ENCODE measurements at places on chromosomes 4 and X.

- no peak for DNase-seq
These were observed 33.0 kb upstream of the CXCL8 start for GRCh38 chr4:73707269-73707875.

DNA sequence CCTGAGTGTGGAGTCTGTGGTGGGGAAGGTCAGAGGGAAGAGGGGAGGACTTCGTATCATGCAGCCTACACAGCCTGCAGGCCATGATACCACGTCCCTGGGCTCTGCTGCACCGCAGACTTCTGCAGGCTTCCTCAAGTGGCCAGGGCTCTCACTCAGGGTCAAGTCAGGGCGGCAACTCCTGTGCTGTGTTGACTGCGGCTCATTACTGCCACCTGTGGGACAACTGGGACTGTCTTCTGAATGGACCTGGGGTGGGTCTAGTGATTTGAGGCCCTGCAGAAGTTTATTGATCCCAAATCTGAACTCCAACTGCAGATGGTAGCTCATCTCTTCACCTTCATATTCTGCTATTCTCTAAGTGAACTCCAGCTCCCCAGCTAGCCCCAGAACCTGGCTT, 167.1 kb downstream of the NSUN7 start:
- no peak for DNase-seq

DNA sequence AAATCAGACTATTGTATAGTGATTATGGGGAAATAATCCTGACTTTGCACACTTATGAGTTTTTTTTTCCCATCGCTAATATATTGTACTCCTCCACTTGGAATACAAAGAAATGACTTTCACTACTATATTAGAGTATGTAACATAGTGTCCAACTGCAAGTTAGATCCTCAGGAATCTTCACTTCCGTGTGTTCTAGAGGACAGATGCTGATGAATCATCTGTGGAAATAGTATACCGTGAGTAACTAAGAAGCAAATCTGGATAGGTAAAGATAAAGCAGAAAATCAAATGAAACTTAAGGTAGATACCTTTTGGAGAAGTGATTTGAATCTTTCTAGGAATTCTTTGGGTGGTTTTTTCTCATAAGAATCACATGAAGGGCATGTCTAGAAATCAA, 8.3 kb downstream of the IL21 start:
- no peak for DNase-seq

DNA sequence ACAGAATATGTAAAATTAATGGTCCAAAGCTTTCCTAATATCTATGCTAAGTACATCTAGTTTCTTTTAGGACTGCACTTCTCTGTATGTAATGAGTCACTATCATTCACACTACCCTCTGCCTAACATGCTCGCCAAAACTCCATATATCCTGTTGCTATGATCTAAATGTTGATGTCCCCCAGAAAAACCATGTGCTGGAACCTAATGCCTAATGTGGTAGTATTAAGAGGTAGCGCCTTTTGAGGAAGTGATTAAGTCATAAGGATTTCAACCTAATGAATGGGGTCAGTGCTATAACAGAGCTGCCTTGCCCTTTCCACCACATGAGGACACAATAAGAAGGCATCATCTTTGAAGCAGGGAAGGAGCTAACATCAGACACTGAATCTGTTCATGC, 34.9 kb upstream of the NFKB1 start:
- DNase-seq, result peak; percentile 29

DNA sequence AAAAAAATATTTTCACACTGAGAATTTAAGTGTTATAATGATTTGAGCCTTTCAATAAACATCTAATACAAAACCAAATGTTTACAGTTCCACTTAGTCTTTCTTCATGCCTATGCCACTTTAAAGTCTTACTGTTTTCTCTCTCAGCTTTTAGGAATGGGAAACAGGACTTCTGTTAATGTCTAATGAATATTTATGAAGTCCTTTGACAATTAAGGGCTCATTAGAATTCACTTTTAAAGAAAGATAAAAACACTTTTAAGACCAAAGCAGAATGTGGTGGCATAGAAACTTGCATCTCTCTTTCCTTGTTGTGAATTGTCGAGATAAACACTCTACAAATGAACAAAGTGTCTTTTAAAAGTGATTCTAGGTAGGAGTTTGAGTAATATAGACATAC, 315.9 kb downstream of the BMPR1B start:
- no peak for DNase-seq

DNA sequence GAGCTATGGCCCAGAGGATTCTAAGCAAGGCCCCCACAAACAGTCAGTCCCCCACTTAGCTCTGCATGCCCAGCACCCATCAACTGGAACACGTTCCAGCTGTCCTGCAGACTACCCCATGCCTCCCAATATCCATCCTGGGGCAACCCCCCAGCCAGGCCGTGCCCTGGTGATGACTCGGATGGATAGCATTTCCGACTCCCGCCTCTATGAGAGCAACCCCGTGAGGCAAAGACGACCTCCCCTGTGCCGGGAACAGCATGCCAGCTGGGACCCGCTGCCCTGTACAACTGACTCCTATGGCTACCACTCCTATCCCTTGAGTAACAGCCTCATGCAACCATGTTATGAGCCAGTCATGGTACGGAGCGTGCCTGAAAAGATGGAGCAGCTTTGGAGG, 32.0 kb downstream of the LAS1L start:
- no peak for DNase-seq

DNA sequence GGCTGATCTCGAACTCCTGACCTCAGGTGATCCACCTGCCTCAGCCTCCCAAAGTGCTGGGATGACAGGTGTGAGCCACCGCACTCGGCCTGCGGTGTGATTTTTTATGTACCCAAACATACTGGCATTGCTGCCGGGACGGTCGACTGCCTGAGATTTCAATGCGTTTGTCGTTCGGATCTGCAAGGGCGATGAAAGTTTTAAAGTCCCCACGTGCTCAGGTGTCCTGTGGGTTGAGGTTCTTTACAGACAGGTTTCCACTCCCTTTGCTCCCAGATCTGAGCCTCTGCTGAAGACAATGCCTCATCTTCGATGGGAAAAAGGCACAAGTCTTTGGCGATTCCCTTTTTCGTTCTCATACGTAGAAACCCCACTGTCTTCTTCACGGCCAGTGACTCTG, 78.1 kb upstream of the SHOX start:
- no peak for DNase-seq

- no peak for DNase-seq
These were observed 5.7 kb downstream of the ARHGAP10 start for GRCh38 chr4:147737623-147738022.

- DNase-seq, result no peak
These were observed 152.8 kb upstream of the ARSJ start for GRCh38 chr4:114132199-114132598.

- no peak for DNase-seq
These were observed 4.5 kb upstream of the RHOH start for GRCh38 chr4:40192114-40193015.

- no peak for DNase-seq
These were observed 229.6 kb upstream of the DIAPH2 start for GRCh38 chrX:96455078-96455477.

DNA sequence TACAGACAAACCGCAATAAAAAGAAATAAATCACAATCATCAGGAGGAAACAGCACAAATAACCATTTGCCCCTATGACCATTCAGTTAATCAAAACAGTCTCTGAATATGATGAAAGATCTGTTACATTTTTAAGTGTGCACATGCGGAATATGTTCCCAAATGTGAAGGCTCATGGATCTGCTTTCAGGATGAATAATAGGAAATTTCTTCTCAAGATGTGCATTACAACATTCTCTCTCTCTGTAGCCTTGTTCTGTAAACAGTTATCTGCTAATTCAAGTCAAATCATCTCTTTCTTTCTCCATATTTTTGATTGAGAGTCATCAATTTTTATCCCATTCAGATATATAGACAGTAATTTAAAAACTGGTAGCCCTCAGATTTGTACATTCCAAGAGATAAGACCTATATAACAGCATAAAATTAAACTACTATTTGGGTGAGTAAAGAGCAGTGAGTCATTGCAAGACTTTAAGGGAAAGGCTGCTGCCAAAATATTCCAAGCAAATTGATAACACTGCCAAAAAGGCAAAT, 433.9 kb upstream of the ATOH1 start:
- DNase-seq, result peak; percentile 2

- DNase-seq, result no peak
These were observed 2.5 kb downstream of the FGF5 start for GRCh38 chr4:80268936-80269335.

DNA sequence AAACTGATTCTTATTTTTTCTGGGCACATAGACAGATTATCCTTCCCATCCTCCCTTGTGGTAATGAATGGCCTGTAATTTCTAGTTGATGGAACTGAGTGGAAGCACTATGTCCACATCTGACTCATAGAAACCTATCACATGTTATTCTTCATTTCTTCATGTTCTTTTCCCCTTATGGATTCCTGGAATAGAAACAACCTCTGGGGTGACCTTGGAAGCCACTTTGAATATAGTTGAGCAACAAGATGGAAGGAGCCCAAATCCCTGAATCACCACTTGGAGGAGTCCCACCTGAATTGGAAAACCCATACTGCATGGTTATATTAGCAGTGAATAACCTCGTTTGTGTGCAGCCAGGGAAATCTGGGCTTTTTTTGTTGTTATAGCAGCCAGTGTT, 137.8 kb downstream of the MID1IP1 start:
- DNase-seq, result no peak

DNA sequence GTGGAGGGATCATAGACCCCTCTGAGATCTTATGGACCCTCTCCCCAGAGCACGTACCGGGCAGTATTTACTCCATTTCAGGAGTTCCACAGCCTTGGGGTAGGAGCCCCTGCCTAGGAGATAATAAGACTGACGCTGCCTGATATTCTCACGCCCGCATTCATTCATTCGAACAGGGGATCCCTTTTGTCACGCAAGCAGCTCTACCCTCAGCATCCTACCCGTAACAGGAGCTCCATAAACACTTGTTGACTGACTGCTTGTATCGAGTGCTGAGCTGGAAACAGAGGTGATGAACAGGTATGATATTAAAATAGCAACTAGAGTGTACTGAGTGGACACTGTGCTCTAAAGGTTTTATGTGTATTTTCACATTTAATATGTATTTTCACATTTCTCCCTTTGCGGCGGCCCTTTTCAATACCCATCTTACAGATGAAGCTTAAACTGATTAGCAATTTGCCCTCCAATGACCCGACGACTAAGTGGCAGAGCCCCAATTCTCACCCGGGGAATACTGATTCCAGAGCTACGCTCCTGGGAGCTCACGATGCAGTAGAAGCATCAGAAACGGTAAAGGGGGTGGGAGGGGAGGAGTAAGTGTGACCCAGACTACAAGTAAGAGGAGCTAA, 888 bp downstream of the RAB28 start:
- peak; percentile 9 for DNase-seq

GRCh38 chr4:31130930-31131329, 410.8 kb downstream of the PCDH7 start:
- DNase-seq, result no peak

DNA sequence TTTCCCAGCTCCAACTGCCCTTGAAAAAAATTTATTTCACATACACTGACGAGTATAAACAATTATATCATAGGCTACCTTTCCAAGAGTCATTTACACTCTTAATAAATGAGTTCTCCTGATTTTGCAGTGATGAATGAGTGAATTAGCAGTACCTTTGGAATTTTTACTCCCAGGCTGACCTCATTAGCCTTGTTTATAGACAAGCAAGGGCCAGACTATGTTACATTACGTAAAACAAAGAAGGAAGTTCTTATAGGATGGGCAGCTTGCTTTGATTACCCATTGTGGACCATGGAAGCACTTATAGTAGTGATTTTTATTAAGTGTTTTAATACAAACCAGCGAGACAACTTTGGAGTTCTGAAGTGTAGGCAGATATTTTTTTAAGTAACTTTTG, 112.9 kb upstream of the C1QTNF7 start:
- DNase-seq, result no peak

- DNase-seq, result no peak
These were observed 224.7 kb downstream of the MID1 start for GRCh38 chrX:10395643-10396042.

- DNase-seq, result no peak
These were observed 606.8 kb upstream of the KLHL4 start for GRCh38 chrX:86910602-86911311.

DNA sequence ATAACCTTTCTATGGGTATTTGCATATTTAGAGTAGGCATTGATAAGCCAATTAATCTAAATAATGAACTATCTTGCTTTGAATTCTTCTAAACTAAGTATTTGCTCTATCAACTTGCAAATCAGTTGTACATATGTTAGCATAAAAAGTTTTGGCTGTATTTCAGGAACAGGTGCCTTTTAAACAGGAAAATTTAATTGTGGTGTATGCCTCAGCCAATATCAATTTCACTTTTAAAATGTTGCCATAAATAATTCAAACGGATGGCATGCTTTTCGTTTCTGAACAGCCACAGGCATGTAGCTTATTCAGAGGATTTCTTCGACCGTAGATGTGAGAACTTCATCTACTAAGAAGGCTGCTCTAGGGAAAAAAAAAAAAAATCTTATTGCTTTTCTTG, 99.9 kb downstream of the DCLK2 start:
- DNase-seq, result peak; percentile 21

- DNase-seq, result no peak
These were observed 94.9 kb downstream of the BMPR1B start for GRCh38 chr4:94852616-94853015.

GRCh38 chr4:78552389-78553042, 946 bp downstream of the ANXA3 start:
- no peak for DNase-seq

DNA sequence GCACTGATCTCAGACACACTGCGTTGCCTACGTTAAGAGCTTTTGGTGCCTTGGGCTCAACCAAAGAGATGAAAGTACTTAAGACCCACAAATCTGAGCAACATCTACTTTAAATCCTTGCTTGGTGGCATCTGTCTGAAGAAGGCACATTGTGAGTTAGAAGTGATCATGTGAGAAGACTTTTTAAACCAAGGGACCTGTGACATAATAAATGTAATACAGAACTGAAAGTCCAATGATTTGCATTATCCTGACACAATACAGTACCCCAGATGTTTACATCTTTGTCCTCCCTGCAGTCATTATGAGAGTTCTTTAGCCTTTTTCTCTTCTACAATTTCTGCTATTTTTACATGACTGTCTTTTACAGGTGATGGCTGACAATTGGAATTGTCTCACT, 96.7 kb upstream of the FTHL17 start:
- no peak for DNase-seq

Data from brain microvascular endothelial cell (primary cell).